Renal cortical epithelial cell (primary cell): ENCODE measurements at places on chromosomes 12 and 14. TPM values are rescaled to one million over a fixed set of nuclear protein-coding genes. Genes with fewer than 3 reads are reported as not detected.
A peak's percentile ranks its signal among the peaks of the same experiment; 100 is the strongest.

The ENO2 gene
- 14.1 and 41.3 TPM in 2 replicates for total RNA-seq

DNA sequence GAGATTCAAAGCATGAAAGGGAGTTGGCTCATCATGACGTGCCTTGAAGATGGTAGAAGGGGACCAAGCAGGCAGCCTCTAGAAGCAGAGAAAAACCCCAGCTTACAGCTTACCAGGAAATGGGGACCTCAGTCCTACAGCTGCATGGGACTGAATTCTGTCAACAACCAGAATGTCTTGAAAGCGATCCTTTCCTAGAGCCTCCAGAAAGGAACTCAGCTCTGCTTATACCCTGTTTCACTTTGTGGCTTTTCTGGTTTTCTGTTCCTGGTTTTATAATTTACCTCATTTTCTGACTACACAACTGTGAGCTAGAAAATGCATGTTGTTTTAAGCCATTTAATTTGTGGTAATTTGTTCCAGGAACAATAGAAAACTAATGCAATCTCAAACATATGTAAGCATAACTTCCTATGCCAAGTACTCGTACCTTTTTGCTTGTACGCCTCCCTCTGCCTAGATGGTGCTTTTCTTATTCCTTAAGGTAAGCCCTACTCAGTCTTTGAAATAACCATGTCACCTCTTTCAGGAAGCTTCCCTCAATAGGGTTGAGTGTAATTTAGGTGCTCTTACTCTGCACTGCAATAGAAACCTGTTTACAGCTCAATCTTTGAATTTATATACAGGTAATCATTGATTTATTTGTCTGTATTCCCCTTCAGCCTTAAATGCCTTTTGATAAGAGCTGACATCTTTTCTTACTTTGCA lies 348.8 kb downstream of the TMEM117 start:
- no peak for DNase-seq

DNA sequence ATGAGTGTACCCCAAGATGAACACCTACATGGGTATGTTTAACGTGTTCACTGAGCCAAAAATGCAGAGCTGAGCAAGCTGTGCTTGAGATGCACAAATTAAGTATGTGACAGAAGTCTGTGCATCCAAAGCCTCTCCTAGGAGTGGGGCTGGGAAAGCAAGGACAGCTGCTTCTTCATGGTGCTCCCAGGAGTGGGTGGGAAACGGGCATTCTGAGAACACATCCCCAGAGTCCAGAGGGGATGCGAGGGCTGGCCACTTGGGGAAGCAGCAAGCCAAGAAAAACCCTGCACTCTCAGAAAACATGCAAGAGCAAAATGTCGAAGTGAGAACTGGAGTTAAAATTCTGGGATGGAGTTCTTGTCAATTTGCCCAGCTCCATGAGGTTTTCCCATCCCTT lies 414.3 kb downstream of the BCAT1 start:
- DNase-seq = no peak

GRCh38 chr14:57346741-57347140 lies 43.6 kb upstream of the NAA30 start:
- DNase-seq = no peak

GRCh38 chr14:23327947-23328744 lies 6.9 kb downstream of the PABPN1 start:
- DNase-seq = peak; percentile 79

- no peak for DNase-seq
These were observed 75.1 kb downstream of the ADGRD1 start for GRCh38 chr12:131028587-131029338.

DNA sequence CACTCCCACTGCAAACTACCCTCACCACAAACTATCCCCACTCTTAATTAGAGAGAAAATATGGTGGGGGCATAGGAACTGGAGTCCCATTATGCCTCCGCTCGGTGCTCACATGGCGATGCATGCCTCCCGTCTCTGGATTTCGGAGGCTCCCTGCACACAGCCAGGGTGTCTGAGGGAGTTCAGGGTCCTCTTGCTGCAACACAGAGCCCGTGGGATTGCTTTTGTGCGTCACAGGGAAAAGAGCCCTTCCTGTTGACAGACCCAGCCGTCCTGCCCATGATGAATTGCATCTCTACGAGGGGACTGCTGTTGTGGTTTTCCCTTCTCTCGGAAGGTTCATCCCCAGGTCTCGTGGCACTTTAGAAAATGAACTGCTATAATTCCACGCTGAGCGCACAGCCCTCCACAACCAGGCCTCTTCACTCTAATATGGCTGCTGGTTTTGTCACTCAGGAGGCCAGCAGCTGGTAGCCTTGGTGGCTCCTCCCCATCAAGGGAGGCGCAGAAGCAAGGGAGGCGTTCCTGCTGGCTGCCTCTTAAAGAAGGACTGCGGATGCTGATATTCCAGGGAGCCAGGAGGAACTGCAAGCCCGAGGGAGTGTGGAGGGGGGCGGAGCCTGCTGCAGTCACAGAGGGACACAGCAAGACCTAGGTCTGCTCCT lies 158.0 kb downstream of the KCNA5 start:
- DNase-seq = no peak

DNA sequence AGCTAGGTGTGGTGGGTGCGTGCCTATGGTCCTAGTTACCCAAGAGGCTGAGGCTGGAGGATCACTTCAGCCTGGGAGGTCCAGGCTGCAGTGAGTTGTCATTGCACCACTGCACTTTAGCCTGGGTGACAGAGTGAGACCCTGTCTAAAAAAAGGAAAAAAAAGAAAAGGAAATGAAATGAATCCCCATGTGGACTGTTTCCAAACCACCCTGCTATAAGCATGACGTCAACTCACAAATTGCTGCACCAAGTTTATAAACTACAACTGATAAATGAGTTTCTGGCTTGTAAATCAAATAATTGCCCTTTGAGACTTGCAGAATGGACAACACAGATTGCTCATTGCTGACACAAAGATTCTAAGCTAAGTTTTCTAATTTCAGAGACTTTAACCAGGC lies 51.0 kb upstream of the STK38L start:
- peak; percentile 27 for DNase-seq

DNA sequence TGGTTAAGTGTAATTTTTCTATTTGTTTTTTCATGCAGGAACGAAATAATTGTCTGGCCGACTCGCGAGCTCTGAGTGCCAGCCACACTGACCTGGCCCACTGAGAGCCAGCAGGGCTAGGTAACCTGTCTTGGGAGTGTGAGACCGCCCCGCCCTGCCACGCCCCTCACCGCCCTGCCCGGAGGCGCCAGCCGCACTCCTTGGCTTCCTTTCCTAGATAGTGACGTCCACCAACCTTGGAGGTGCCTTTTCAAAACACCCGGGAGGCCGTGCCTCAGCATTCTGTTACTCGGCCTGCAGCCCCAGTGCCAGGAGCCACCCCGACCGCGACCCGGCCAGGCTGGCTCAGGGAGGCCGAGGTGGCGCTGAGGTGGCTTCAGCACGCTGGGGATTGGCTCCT lies 21.7 kb downstream of the XRCC3 start:
- no peak for DNase-seq

The SOX5 gene
- 1.0 TPM in 1 of 2 replicates, not detected in the other for total RNA-seq

GRCh38 chr12:59093073-59093772 lies 172.9 kb upstream of the LRIG3 start:
- DNase-seq = no peak

The TOMM20L gene
- total RNA-seq = not detected in 2 replicates

The KRT71 gene
- not detected in 2 replicates for total RNA-seq

DNA sequence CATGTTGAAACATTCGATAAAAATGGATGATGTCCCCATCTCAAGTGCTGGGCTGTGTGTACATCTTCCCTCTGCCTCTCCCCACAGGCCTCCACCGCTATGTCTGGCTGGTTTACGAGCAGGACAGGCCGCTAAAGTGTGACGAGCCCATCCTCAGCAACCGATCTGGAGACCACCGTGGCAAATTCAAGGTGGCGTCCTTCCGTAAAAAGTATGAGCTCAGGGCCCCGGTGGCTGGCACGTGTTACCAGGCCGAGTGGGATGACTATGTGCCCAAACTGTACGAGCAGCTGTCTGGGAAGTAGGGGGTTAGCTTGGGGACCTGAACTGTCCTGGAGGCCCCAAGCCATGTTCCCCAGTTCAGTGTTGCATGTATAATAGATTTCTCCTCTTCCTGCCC lies 8.6 kb downstream of the PEBP1 start:
- no peak for DNase-seq

DNA sequence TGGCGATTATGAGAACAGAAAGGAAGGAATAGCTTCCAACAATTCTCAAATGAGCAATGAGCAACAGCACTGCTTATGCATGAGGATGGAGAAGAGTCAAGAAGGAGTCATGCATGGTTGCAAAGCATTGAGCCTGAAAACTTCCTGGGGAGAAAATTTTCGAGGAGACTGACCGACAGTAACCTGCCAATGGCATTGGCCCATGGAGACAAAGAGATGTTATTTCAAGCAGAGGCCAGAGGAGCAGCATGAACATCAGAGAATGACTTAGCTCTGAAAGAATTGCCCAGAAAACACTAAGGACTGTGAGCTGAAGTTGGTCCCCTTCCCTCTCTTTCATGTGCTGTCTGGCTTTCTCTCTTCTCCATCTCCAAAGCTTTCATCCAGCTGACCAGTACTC lies 343.4 kb downstream of the ADAMTS20 start:
- peak; percentile 83 for DNase-seq

GRCh38 chr12:26280869-26281268 lies 85.5 kb downstream of the SSPN start:
- peak; percentile 72 for DNase-seq

GRCh38 chr12:14111230-14111865 lies 129.9 kb upstream of the GRIN2B start:
- DNase-seq = peak; percentile 28

GRCh38 chr14:79193689-79194477 lies 1017.4 kb downstream of the DIO2 start:
- no peak for DNase-seq

DNA sequence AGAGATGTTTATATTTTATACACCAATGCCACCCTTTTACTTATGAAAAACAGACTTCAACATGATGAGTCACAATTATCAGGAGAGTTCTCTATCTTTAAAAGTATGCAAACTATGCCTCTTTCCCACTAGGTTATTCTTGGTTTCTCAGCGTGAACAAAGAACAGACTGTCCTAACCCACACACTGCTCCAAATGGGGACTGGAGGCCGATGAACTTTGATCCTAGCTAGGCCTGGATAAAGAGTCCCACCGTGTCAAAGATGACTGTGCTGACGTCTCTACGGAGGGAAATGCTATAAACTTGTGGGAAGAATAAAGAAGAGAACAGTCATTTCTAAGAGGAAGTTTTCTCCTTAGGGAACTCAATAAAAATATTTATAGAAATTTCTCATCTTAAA lies 160.1 kb downstream of the EPS8 start:
- peak; percentile 98 for DNase-seq

DNA sequence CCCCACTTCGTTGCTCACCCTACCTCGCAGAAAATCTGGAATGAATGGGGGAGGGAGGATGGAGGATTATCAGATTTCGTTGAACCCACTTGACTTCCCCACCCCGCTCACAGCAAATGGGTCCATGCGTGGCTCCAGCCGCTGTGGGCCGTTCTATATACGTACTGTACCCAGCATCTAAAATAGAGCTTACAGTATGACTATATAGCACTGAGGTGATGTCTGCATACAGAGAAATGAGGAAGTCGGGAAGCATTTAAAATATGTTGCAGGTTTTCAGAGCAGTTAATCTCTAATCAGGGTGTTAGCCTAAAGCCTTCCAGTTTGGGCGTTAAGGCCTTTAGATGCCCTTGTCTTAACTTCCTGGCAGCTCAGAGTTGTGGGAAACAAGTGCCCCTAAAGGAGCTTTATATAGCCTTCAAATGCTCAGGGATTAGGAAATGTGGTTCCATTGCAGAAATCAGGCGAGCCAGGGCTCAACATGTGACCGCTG lies 1.4 kb downstream of the BICDL1 start:
- DNase-seq = peak; percentile 28

DNA sequence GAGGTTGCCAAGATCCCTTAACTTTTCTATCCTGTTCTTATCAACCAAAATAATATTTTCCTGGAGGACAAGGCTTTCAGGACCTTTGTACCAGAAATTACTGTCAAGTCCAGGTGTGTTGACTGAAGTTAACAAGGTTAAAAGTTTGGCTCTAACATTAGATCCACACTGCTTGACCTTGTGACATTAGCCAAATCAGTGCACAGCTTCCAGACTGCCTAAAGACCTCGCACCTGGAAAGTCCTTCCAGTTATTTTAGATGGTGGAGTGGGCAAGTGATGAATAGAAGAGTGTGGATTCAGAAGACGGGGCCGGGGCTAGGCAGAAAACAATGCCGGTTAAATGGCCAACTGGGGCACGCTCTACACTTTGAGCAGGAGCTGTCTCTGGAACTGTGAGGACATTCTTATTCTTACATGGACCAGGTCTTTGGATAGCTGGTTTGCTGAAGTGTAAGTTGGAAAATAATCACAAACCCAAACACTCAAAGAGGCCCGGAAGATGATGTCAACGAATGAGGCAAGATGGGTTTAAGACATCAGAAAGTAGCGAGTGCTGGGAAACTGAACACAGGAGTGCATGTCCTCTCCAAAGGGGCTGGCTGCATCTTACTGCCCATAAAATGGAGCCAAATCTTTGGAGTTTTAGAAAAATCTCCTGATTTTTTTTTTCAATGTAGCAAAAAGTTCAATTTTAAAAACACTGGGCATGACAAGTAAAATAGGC lies 56.3 kb downstream of the NIN start:
- no peak for DNase-seq

The OVCH1 gene
- total RNA-seq = not detected in 2 replicates

The BEGAIN gene
- 0.35 and 1.0 TPM in 2 replicates for total RNA-seq

DNA sequence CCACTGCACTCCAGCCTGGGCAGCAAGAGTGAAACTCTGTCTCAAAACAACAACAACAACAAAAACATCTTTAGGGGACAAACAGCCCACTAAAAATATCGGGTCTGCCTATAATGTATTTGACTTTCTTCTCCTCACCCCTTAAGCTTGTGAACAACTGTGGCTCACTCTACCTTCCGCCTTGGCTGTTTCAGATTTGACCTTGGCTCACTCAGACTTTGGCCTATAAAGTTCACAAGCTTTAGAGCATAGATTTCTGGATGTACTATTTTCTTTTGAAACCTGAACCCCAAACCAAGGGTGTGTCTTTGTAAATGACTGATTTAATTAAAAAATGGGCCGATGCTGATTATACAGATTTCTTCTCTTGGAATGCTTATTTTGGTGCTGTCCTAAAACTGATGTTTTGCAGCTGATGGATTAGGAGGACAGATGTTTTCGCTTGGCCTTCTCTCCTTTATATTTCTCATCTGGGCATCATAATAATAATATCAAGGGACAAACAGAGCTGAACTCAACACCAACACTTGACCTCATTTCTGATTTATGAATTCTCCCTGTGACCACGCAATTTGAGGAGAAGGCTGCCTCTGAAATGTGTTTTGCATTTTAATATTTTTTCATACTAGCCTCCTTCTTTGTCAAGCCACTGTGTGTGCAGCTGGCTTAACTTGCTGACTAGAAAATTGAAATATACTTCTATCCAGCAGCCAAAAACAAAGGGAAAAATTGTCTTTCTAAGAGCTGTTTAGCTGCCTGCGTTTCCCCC lies 40.2 kb upstream of the RASSF3 start:
- no peak for DNase-seq

- DNase-seq = no peak
These were observed 17.1 kb downstream of the OR10G2 start for GRCh38 chr14:21617614-21618013.

DNA sequence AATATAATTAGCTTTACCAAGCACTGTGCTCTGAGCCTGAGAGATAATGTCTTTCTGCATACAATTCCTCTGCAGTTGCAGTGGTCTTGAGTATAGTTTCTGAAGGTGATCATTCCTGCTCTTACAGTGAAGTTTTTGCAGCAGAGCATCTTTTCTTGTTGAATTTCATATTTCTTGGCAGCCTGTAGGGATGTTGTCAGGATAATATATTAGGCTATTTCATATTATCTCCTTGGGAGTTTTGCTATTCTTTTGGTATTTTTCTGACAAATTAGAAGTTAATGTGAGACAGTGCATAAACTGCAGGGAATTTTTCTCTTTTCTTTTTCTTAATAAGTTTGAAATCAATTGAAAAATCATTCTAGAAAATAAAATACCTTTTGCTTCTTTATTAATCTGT lies 1502.6 kb upstream of the FLRT2 start:
- no peak for DNase-seq
